ENCODE measurements at places on chromosomes 1 and 21. TPM values are rescaled to one million over a fixed set of nuclear protein-coding genes. Genes with fewer than 3 reads are reported as not detected.

The KRTAP10-3 gene
- total RNA-seq = not detected

The DCDC2B gene
- total RNA-seq = not detected

The OR2M3 gene
- total RNA-seq = not detected

The RSPO1 gene
- total RNA-seq = not detected

The FAM163A gene
- total RNA-seq = 1.5 TPM

The HIPK1 gene
- 54.2 TPM for total RNA-seq

The PIK3R3 gene
- 55.4 TPM for total RNA-seq

The BLZF1 gene
- 18.6 TPM for total RNA-seq

The PDZK1 gene
- 25.0 TPM for total RNA-seq

The TMPRSS3 gene
- total RNA-seq = 14.4 TPM

The NT5C1A gene
- total RNA-seq = not detected

The SPRR2G gene
- total RNA-seq = not detected

The FCRLA gene
- not detected for total RNA-seq

The XCL2 gene
- total RNA-seq = not detected

The OPRD1 gene
- total RNA-seq = 0.67 TPM

The PDE4B gene
- 0.42 TPM for total RNA-seq

The CFHR1 gene
- not detected for total RNA-seq

The MTF2 gene
- 89.4 TPM for total RNA-seq

The ADORA1 gene
- 0.16 TPM for total RNA-seq

The GRIK1 gene
- total RNA-seq = 0.26 TPM

The KLHDC9 gene
- total RNA-seq = 14.7 TPM

The FALEC gene
- not detected for total RNA-seq

The ANKRD65 gene
- 18.1 TPM for total RNA-seq

The LCE1F gene
- not detected for total RNA-seq

The SNX7 gene
- 29.7 TPM for total RNA-seq

The COL8A2 gene
- total RNA-seq = 0.18 TPM

The PLA2G2A gene
- total RNA-seq = 2.4 TPM

The KIF2C gene
- total RNA-seq = 26.6 TPM

The HOOK1 gene
- 56.1 TPM for total RNA-seq

The TGFB2 gene
- 27.9 TPM for total RNA-seq

The PYHIN1 gene
- not detected for total RNA-seq

The S100A3 gene
- 1.5 TPM for total RNA-seq

The SPTA1 gene
- not detected for total RNA-seq

The ST6GALNAC5 gene
- 13.6 TPM for total RNA-seq

The CRB1 gene
- total RNA-seq = not detected

The ELF3 gene
- total RNA-seq = 71.9 TPM

The AQP10 gene
- 0.96 TPM for total RNA-seq

The PRDM16 gene
- total RNA-seq = 69.1 TPM

The ZNF684 gene
- total RNA-seq = 5.2 TPM

The LAPTM5 gene
- total RNA-seq = 0.20 TPM

The TMCC2 gene
- 5.0 TPM for total RNA-seq

The C1orf21 gene
- 11.3 TPM for total RNA-seq

The CFHR2 gene
- not detected for total RNA-seq

The RNU1-4 gene
- 3,957 TPM for total RNA-seq

The SPATA45 gene
- total RNA-seq = not detected

The NES gene
- 33.9 TPM for total RNA-seq

The AVPR1B gene
- 0.60 TPM for total RNA-seq

The WDR4 gene
- 22.5 TPM for total RNA-seq

The OR6K3 gene
- total RNA-seq = not detected

The CELA3A gene
- 1.5 TPM for total RNA-seq

The BRWD1 gene
- total RNA-seq = 55.7 TPM

The ZMYM4 gene
- 95.8 TPM for total RNA-seq

The CATSPERE gene
- total RNA-seq = 2.0 TPM

The PPIAL4G gene
- total RNA-seq = 0.14 TPM

The FAM78B gene
- total RNA-seq = 3.1 TPM

The CASQ1 gene
- total RNA-seq = not detected
